ENCODE measurements at places on chromosomes 3 and 15.

DNA sequence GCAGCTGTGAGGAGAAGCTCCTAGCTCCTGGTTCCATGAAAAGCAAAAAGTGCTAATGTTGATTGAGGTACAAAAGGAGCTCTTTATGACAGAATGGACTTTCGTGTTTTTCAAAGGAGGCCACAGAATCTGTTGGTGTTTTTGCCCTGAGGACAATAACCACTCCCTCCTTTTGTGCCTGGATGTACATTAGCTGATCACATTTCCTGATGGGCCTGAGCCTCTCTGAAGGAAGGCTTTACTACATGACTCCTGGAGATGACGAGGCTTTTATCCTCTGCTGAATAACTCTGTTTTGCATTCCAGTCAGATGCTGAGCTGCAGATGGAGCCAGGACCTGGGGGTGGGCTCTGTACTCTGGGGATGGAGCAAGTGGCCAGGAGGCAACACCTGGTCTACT lies 301.9 kb downstream of the CACNA2D3 start:
- DNase-seq: no peak

DNA sequence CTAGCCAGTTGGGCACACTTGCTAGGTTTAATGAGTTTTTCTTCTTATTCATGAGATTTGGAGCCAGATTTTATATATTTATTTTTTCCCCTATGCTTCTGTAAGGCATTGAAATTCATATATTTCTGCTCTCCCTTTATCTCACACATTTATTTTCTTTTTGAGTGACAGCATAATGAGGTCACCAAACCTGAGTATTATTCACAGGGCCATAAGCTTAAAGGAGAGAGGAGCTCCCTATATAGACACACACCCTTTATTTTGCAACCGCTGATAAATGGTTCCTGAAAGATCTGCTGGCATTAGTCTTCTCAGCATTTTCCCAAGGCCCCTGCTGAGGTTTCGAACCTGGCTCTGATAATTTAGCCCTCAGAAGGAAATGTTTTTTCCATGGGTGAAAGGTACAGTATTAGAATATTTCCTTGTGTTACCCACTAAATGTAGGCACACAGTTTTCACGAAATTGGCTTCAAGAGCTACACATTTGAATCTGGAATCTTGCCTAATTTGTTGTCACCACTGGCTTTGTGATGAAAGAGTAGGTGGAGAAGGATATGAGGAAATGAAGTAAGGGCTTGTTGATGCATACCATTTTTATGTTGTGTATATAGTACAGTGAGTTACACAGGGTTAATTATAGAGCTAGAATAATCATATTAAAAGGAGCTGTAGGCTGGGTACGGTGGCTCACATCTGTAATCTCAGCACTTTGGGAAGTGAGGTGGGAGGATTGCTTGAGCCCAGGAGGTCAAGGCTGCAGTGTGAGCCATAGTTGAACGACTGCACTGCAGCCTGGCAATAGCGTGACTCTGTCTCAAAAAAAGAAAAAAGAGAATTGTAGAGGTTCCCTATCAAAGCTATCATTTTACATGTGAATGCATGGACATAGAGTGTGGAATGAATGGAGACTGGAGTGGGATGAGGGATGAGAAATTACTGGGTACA lies 6.5 kb downstream of the KLHL18 start:
- no peak for DNase-seq

- DNase-seq: no peak
Measured at GRCh38 chr3:53303549-53303948, 43.8 kb downstream of the DCP1A start.

GRCh38 chr15:43911235-43911781 lies 84.5 kb downstream of the WDR76 start:
- no peak for DNase-seq

- DNase-seq: no peak
Measured at GRCh38 chr15:52294881-52295420, 653 bp downstream of the MYO5C start.

- DNase-seq: no peak
Measured at GRCh38 chr3:44930911-44931310, 45.1 kb downstream of the ZDHHC3 start.

GRCh38 chr15:92810418-92811138 lies 89.5 kb upstream of the CHD2 start:
- DNase-seq: no peak

GRCh38 chr3:184942735-184943134 lies 130.8 kb downstream of the VPS8 start:
- no peak for DNase-seq

DNA sequence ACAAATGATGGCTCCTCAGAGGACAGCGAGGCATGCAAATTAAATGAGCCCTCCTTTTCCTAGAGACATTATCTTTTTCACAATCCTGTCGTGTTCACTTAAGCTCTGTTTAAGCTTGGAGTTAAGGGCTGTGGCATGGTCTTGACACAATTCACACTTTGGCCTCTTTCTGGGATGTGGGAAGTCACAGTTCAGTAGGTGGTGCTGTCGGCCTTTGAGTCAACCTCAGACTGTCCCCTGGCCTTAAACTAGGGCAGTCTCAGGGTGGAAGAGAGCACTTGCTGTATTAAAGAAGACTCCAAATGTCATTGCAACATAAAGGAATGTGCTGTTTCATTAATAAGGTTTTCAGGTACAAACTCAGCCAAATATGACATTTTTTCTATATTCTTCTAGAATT lies 351.0 kb downstream of the MCTP2 start:
- DNase-seq: peak; percentile 46

- DNase-seq: no peak
Measured at GRCh38 chr15:48641416-48641815, 4.1 kb downstream of the FBN1 start.

- no peak for DNase-seq
Measured at GRCh38 chr3:86895202-86895601, 95.7 kb downstream of the VGLL3 start.

DNA sequence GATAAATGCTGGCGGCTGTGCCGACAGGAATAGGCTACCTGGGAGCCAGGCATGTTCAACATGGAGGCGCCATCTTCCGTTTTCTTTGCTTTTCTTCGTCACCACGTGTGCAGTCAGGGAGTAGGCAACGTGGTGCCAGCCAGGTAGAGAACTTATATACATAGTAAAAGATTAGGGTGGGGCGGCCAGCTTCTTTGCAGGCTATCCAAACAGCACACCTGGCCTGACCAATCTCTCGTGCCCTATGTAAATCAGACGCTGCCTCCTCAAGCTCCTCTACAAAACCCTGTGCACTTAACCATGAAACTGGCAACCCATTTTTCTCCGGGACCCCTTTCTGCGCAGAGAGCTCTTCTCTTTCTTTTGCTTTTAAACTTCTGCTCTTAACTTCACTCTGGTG lies 28.6 kb upstream of the OR5K4 start:
- DNase-seq: no peak

DNA sequence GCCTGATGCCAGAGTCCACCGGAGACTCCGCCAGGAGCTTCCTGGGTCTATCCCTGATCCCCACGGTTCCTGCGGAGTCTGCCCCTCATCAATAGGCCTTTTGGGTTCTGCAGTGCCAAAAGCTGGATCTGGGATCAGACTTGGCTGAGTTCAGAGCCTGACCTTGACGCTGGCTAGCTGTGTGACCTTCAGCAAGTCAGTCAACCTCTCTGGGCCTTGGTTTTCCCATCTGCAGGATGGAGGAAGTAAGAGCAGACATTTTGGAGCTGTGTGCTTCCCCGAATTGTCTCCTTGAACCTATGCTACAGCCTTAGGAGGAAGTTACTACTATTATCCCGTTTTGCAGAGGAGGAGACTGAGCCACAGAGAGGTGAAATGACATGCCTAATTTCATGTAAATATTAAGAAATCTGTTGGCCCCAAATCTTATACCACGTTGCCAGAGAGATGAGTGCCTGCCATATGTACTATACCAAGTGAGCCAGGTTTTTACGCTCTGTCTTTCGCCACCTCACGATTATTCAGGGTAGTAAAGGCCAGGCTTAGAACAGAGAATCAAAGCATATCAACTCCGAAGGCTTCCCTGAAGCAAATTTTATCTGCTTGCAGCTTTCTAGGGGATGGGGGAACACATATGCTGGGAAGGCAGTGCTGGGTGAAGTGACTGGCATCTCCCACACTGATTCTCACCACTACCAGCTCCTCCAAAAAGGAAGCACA lies 112.5 kb downstream of the SRGAP3 start:
- no peak for DNase-seq

GRCh38 chr3:151625586-151625985 lies 108.1 kb upstream of the AADACL2 start:
- no peak for DNase-seq

DNA sequence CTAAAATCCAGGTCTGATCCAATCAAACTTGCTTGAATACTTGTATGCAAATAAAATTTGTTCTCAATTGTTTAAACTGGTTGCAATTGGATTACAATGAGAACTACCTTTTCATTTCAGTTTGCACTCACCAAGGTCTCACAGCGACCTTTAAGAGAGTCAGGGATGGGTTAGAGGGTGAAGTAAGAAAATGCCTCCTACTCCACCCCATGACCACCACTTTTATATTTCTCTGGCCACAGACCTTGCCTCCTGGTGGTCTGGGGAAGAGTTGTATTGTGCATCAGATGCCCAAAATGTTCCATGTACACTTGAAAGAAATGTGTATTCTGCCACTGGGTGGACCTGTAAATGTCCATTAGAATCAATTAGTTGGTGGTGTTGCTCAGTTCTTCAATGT lies 16.4 kb upstream of the THSD4 start:
- no peak for DNase-seq

DNA sequence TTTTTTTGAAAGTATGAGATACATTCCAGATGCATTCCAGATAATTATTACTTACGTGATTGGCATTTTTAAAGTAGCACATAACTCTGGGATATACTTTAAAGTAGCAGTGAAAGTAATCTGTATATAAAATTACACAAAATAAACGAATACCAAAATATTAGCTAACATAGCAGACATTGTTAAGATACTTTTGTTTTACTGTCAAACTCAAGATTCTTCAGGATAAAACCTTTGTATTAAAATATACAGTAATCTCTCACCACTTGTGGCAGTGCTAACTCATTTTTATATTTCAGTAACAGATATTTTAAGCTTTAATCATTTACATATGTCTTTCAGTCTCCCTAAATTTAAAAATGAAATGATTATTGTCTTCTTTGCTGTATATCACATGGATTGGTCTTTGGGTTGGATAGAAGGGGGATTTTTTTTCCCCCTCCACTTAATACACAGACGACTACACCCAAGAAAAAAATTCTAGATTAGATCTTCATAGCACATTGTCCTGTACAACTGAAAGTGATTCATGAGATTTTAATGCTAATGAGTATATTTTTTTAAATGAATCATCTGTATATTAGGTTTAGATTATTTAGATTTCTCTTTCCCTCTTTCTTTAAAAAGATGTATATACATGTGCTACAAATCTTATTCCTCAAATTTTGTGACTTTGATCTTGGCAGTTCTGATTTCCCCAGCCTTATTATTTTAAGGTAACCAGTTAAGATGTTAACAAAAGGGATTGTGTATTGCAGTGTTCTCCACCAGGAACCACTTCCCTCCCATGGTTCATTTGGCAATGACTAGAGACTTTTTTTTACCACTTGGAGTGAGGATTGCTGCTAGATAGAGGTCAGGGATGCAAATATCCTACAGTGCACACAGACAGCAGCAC lies 24.5 kb upstream of the EBLN2 start:
- no peak for DNase-seq

DNA sequence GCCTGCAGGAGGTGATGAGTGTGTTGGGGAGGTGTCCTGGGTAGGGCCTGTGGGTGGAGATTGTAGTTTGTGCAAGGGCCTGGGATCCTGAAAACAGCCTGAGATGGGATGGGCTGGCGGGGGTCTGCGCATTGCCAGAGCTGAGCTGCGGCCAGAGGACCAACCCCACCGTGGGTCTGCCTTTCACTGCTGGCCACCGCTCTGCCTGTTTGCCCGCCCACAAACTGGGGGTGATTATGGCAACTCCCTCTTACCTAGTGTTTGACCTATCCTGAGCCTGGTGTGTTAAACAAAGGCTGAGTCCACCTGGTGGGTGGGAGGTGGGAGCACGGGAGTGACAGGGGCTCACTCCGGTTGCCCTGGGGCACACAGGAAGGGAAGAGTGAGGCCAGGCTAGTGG lies 9.8 kb downstream of the ABTB1 start:
- no peak for DNase-seq

- DNase-seq: no peak
Measured at GRCh38 chr3:15339786-15340215, 7.4 kb upstream of the SH3BP5 start.

GRCh38 chr15:96217983-96218382 lies 112.5 kb upstream of the NR2F2 start:
- no peak for DNase-seq

DNA sequence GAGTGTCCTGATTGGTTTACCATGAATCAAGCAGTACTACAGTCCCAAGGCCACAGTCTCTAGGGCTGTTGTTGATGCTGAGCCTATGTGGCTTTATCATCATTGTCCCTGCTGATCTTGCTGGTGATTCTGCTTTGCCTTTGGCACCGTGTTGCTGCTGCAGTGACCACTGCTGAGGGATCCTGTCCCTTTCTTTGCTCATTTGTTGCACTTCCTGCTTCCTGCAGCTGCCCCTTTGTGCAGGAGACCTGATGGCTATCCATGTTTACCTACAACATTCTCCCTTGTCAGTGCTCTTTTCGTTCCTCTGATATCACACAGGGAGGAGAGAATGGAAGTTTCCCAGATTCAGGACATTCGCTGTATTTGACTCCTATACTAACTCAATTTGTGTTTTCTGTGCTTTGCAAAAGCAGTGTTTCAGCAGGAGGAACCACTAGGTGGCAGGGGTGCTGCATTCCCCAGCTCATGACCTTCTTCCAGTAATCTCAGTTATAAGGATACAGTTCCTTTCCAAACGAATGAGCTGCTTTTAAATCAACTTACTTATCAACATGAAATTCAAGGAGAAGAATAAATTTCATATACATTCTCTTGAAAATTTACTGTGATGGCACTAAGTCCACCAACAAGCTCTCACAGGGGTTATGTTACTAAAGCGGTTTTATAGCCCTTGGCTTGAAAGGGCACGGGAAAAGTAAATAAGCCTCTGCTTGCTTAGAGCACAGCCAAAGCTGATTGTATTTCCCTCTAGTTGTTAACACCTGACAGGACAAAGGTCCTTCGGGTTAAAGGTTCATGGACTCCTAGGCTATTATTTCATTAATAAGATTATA lies 9.7 kb upstream of the THUMPD3 start:
- DNase-seq: peak; percentile 43

DNA sequence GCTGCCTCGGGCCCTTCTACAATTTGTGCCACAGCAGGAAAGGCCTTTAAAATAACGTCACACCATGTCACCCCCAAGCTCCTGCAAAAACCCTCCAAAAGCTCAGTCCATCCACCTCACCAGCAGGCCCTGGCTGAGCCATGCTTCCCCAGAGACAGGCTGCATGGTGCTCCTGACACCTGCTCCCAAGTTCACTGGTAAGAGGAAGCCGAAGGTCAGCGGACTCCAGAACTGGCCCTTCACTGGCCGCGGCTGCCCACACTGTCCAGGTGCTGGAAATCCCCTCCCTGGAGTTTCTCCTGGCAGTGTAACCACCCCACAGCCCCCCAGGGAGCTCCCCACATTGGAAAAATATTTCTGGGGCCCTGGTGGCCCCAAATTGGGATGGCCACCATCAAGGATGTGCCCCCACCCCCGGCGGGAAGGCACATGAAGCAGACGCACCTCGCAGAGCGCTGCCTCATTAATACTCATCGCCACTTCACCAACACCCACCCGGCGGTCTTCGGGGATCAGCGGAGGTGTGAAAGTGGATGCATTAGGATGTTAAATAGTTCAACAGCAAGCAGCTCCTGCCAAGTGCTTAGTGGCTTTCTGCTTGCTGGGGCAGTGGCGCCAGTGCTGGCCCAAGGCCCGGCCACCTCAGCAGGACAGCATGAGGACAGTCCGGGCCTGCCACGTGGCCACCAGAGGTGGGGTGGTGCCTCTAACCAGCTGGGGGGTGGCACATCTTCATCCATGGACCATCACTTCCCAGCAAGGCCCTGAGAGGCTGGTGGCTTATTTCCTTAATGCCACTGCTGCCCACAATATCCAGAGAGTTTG lies 146.1 kb upstream of the IQSEC1 start:
- DNase-seq: no peak

Measured in neuronal stem cell (in vitro differentiated cells).